Stimulated activated naive CD8-positive, alpha-beta T cell treated with anti-CD3 and anti-CD28 coated beads, Interleukin-15, amount 100 ng/mL, for 72 hours (primary cell): ENCODE measurements at places on chromosomes 4 and X.

DNA sequence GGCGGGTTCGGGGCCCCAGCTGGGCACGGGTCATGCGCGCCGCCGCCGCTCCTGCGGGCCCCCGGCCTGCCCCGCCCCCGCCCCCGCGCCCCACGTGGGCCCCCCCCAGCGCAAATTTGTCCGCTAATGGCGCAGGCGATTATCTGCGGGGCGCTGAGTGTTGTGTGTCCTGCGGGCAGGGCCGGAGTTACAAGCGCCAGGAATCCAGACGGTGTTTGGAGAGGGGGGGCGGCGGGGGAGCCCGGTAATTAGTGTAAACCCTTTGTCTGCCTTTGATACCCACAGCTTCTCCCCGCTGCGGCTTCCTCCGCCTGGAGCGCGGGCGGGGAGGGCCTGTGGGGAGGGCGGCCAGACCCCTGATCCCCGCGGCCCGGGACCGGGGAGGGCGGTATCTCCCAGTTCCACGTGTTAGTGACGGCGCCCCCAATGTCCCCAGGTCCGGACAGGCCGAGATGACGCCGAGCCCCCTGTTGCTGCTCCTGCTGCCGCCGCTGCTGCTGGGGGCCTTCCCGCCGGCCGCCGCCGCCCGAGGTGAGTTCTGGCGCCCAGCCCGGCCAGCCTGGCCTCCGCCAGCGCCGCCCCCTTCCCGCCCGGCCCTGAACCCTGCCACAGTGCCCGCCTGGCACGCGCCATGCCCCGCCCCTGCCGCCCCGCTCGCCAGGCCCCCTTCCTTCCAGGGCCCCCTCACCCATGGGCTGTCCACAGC is 761 bp downstream of the FGFRL1 start:
- peak; percentile 28 for DNase-seq

- DNase-seq = no peak
Measured at GRCh38 chr4:85147481-85148076, 181.1 kb upstream of the WDFY3 start.

DNA sequence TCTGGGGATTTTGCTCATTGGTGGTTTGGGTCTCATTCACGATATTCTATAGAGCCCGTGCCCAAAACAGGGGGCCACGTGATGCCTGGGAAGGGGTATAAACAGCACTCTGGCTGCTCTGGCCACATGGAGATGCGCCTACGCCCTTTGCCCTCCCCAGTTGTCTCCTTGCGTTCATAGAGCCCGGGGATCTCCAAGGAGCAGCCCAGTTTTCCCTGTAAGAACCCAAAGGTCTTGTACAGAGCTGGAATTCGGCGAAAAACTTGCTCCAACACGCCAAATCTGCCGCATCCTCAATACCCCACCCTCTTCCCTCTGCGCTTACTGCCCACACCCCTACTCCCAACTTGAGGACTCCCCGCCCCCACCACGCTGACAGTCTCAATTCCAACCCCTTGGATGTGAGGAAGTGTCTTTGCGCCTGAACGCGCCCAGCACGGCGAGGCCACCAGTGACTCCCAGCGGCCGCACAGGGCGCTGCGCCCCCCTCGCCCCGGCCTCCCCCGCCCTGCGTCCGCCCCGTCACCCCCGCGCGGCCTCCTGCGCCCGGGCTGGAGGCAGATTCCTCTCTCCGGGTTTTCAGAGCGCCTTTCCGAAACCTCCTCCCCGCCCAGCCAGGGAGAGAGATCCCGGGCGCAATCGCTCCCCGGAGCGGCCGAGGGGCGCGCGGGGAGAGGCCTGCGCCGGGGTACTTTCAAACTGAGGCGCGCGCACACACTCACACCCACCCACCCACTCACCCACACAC is at the start of gene NHS:
NHS (plus strand) TSS at position 582 of the 748 bp plus-strand sequence. CDS start 558 bp downstream, outside the sequence.
- peak; percentile 30 for DNase-seq

- no peak for DNase-seq
Measured at GRCh38 chr4:32597354-32597753, 1877.2 kb downstream of the PCDH7 start.

DNA sequence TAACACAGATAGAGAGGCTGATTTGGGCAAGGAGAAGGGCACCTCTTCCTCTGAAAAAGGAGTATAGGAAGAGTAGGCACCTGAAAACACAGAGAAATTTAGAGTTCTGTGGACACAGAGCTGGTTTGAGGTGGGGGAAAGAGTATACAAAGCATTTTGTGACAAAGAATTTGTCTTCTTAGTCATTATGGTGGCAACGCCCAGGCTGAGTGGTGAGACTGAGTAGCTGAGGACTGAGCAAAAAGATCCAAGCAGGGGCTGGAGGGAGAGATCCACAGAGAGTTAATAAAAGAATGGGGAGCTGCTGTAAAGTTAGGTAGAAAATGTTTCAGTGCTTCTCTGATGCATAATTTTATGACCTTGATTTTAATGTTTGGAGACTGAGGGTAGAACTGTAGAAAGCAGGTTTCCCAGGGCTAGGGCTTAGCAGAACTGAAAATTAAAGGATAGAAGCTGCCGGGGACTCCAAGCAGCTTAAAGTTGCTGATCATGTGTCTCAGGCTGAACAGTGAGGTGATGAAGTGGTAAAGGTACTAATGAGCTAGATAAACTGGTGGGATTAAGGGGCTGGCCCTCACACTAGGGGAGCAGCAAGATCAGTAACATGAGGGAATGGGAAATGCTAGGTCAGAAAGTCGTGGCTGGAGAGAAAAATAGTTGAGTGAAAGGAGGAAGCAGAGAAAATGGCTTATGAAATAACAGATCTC is 118.9 kb downstream of the CEP44 start:
- no peak for DNase-seq
